ENCODE measurements at places on chromosomes 3 and 15. TPM values are rescaled to one million over a fixed set of nuclear protein-coding genes. Genes with fewer than 3 reads are reported as not detected.

The CACNA1D gene
- 0.44 TPM for total RNA-seq

The SNTN gene
- total RNA-seq: not detected

The GHSR gene
- not detected for total RNA-seq

DNA sequence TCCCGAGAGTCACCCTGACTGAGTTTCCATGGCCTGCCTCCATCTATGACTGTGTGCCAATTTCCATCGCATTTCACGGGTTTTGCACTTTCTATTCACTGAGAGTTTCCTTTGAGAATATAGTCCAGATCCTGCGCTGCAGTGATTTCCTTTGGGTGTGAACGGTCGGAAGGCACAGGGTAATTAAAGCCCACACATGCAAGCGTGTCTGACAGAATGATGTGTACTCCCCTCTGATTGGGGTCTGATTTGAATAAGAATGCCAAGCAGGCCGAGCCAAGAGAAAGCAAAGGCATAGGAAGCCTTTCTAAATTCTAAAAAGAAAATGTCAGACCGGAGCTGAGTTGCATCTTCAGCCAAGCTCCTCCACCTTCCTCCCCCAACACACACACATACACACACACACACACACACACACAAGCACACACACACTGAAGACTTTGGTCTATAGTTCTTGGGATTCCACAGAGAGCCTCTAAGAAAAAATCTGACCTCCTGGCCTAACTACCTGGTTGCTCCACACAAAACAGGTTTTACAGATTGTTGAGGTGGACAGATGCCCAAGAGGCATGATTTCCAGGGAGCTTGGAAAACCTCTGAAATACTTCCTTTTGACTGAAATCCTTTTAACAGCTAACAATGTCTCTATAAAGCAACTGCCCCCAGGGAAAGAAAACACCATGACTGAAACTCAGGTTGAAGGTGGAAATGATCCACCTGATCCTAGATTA lies 59.7 kb upstream of the LRRN1 start:
- DNase-seq: no peak

DNA sequence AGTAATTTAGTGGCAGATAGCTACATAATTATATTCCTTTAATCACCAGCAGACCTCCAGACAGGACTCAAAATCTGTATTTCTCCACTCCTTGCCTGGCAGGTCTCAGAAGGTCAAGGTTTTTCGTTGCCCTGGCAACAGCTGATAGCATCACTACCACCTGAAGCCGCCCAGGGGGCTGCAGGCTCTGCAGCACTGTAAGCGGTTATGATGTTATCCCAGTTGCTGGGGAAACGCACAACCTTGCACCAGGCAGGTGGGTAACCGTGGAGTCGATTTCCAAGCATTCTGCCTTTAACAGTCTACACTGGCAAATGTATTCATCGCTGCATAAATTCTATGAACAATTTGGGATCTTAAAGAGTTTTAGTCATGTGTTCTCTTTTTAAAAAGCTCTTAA lies 756.3 kb downstream of the NTRK3 start:
- no peak for DNase-seq

- no peak for DNase-seq
These were observed 85.0 kb downstream of the TM4SF4 start for GRCh38 chr3:149559525-149559924.

DNA sequence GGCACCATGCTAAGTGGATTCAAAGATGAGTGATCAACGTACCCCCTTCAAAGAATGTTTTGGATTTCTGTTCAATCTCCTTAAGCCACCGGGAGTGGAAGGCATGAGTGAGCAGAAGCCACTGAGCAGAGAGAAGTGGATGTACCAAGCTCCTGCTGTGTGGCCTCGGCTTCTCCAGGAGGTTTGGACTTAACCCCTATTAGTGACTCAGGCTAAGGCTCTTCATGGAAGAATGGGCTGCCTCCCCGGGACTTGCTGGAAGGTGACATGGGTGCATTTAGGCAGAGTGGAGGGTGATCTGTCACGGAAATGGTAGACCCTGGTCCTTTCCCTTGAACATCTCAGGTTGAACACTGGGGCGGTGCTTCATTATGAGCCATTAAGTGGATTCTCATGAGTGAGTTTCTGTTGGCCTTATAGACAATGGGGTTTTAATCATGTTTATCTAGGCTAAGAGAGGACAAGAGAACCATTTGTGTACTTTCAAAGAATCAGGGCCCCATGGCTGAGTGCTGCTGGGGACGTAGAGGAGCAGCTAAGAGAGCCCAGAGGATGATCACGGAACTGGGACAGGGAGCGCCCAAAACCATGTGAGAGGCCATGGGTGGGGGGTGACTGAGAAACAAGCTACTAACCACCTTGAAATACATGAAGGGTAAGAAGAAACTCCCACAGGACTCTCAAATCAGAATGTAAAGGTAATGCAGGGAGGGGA lies 62.2 kb downstream of the HES1 start:
- DNase-seq: no peak

DNA sequence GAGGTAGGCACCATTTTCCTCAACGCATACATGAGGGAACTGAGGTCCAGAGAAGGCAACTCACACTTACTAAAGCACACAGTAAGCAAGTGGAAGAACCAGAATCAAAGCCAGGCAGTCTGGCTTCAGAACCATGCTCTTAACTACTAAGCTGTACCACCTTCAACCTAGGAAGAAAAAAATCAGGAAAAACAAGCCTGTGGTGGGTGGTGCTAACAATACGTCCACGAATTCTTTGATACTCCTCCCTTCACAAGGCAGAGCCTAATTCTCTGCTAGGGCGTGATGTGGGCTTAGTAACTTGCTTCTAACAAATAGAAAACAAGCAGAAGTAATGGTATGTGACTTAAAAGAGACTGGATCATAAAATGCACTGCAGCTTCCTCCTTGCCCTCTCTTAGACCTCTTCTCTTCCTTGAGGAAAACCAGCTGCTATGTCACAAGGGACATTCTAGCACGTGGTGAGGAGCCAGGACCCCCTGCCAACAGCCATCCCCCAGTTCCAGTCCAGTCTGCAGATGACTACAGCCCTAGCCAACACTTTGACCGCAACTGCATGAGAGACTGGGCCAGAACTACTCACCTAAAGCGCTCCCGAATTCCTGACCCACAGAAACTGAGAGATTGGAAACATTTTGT lies 36.9 kb downstream of the HACD2 start:
- DNase-seq: no peak

GRCh38 chr3:150146991-150147761 lies 176.5 kb upstream of the PFN2 start:
- DNase-seq: no peak
